HFFc6 (cell line): ENCODE measurements at places on chromosomes 3 and 15.

DNA sequence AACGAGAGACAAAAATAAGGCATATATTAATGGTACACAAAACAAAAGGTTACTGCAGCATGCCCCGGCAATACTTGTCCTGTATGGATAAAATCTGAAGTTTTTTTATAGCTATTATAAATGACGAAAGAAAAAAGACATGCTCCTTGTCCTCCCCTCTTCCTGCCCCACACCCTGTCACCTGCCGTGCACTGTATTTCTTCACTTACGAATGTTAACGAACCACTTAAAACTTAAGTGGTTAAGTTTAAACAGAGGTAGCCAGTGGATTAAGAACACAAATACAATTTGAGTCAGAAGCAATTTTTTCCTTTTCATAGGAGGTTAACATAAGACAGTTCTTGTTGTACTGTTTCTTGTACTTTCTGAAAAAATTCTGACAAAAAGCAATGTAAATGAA lies 799.1 kb upstream of the NECTIN3 start:
- no peaks in the 10 kb centered on the region for H3K36me3 ChIP-seq
- H3K27ac ChIP-seq: no peak overlapping the region
- no peaks in the 10 kb centered on the region for H3K27me3 ChIP-seq
- no peak overlapping the region for H3K4me3 ChIP-seq
- H3K4me1 ChIP-seq: no peaks in the 10 kb centered on the region
- DNase-seq: no peak

DNA sequence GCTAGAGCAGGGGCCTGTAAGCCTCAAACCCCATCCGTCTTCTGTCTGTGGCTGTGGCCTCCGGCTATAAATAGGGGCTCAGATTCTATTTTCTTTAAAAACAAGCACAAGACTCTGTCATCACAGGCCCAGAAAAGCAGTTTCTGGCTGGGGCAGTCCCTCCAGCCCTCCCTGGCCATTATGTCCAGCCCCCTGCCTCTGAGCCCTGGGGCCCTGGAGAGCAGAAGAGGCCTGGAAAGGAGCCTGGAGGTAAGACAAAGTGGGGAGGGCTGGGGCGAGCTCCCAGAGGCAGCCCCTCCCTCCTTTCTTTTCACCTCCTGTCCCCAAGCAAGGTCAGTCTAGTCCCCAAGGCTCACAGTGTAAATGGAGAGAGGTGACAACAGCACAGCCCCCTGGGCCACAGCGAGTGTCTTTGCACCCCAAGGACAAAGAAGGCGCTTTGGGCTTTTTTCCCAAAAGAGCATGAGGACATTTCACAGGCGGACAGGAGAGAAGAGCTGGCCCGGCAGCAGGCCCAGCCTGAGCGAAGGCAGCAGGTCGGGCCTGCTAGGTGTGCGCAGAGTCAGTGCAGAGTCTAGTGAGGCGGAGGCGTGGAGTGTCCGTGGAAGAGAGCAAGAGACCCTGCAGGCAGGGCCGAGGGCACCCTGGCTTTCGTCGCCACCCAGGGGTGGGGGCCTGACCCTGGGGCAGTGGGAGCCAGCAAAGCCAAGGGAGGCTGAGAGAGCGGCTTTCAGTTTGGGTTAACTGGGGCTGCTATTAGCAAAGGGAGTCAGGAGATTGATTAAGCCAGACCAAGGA lies 188.3 kb downstream of the TBC1D2B start:
- no peak for DNase-seq
- H3K4me3 ChIP-seq: no peak overlapping the region
- no peak overlapping the region for H3K27ac ChIP-seq
- peaks cover 18% of the 10 kb centered on the region for H3K4me1 ChIP-seq
- H3K27me3 ChIP-seq: no peaks in the 10 kb centered on the region; the same call in 1 of the 2 replicates

DNA sequence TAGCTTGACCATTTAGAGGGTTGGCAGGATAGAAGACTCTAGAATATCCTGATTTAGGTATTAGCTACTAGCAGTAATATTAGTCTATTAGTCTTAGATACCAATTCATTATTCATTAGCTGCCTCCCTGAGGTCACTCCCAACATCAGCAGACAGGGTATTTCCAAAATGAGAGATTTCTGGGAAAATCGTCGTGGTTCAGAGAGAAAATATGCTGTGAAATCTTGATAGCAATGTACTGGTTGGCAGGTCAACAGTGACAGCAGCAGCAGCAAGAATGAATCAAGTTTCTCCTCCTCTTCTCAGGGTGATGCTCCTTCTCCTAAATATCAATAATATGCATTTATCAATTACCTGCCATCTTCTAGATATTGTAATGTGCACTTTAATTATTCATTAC lies 41.3 kb upstream of the ROBO1 start:
- no peaks in the 10 kb centered on the region for H3K27me3 ChIP-seq
- H3K4me3 ChIP-seq: no peak overlapping the region
- no peak overlapping the region for H3K27ac ChIP-seq

GRCh38 chr15:40302288-40302886 lies 5.3 kb downstream of the PLCB2 start:
- peaks cover 56% of the 10 kb centered on the region for H3K27me3 ChIP-seq
- H3K36me3 ChIP-seq: peaks cover 8% of the 10 kb centered on the region
- H3K27ac ChIP-seq: no peak overlapping the region
- DNase-seq: no peak

DNA sequence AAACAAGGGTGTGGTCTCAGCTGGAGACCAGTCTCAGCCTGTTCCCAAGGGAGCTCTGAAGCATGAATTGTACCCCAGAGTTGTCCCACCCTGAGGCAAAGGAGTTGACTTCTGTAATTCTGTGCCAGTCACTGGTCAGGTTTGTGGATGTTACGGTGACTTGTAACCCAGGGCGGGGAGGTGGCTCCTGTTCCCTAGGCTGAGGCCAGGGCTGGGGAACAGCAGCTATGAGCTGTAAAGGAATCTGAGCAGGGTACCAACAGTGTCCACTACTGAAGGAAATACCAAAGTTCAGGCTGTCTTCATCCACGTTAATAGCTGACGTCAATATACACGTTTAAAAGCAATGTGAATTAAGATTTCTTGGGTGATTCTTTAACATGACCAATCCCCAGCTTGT lies 266.2 kb downstream of the ABHD5 start:
- H3K36me3 ChIP-seq: no peaks in the 10 kb centered on the region
- H3K4me3 ChIP-seq: no peak overlapping the region
- H3K27me3 ChIP-seq: peaks cover 39% of the 10 kb centered on the region
- H3K27ac ChIP-seq: no peak overlapping the region
- no peak for DNase-seq

- peak overlapping the region; percentile 92; the same call in 1 of the 2 replicates for H3K4me3 ChIP-seq
- H3K27me3 ChIP-seq: peaks cover 35% of the 10 kb centered on the region
- no peak for DNase-seq
- H3K36me3 ChIP-seq: peaks cover 8% of the 10 kb centered on the region; the same call in 1 of the 2 replicates
These were observed 36.6 kb downstream of the CPN2 start for GRCh38 chr3:194314388-194315068.

GRCh38 chr3:175146258-175146657 lies 287.1 kb downstream of the NAALADL2 start:
- H3K36me3 ChIP-seq: no peaks in the 10 kb centered on the region
- no peak overlapping the region for H3K4me3 ChIP-seq
- peak; percentile 39 for DNase-seq
- H3K4me1 ChIP-seq: peaks cover 15% of the 10 kb centered on the region

DNA sequence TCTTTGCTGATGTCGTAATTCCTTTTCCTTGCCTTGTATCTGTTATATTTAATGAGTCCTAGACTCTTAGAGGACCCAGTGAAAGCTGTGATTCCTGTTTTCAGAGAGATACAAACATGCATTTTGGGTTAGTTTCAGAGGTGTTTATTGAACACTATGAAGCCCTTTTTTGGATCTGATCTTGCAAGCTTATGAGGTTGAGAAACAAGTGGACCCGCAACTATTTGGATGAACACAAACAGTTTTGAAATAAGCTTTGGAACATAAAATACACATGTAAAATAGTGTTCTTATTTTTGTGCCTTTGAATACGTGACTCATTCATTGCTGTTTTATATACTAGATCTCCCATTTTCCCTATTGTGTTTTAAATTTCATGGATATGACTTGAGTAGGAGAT lies 33.5 kb downstream of the SNRK start:
- H3K27ac ChIP-seq: no peak overlapping the region
- H3K36me3 ChIP-seq: peaks cover 23% of the 10 kb centered on the region
- no peaks in the 10 kb centered on the region for H3K4me1 ChIP-seq
- peaks cover 2% of the 10 kb centered on the region; the same call in 1 of the 2 replicates for H3K27me3 ChIP-seq
- no peak overlapping the region for H3K4me3 ChIP-seq
- DNase-seq: no peak

- peaks cover 12% of the 10 kb centered on the region for H3K4me1 ChIP-seq
- H3K4me3 ChIP-seq: no peak overlapping the region
- no peak overlapping the region for H3K27ac ChIP-seq
These were observed 2.7 kb downstream of the GAP43 start for GRCh38 chr3:115626006-115626409.

DNA sequence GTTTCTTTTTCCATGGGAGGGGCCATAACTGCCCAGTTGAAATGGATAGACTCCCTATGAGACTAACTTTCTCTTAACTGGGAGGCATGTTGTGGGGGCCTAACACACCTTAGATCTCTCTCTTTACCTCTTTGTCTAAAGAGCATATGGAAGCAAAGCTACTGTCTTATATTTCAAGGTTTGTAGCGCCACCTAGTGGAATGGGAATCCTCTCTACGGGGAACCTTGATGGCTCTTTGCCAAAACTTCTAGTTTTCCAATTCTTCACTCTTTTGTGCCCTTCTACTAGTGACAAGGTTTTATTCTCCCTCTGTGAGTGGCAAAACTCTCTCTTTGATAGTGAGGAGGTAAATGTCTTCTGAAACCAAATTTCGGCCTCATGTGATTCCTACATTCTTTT lies 1030.4 kb upstream of the CADM2 start:
- H3K4me3 ChIP-seq: no peak overlapping the region
- no peak for DNase-seq
- H3K27me3 ChIP-seq: peaks cover 2% of the 10 kb centered on the region; the same call in 1 of the 2 replicates
- no peak overlapping the region for H3K27ac ChIP-seq
